ENCODE measurements at places on chromosomes 16 and 17.

DNA sequence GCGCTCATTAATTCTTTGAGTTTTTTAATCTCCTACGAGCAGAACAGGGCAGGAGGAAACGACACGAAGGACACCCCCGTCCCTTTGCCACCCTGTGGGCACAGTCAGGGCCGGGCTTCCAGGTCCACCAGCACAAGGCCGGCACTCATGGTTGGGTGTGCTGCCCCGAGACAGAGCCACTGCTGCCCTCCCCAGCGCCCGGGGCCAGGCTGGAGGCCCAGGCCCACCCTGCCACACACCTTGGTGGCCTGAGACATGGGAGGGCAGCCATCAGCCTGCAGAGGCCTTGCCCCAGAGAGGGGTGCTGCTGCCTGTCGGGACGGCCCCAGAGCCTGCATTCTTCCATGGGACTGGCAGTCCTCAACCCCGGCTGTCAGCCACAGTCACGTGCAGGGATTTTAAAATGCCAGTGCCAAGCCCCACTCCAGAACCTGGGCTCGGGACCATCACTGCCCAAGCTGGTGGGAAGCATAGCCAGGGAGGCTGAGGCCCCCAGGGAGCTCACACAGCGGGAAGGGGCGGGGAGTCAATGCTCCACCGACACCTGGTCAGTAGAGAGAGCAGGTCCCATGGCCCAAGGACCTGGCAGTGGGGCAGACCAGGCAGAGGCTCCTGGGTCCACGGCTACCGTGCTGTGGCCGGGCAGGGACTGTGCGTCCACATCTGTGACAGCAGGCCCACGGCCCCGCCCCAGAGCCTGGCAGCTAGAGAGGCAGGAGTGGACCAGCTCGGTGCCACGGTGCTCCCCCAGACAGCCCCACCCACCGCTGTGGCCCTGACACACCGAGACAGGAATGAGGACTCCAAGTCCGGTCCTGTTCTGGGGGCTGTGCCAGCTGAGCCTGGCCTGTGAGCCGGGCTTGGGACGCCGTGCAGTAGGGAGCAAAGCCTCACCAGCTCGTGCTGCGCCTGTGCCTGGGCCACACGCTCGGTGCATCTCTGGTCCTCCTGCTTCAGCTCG is 27.5 kb downstream of the CEP131 start:
- no peak for DNase-seq

- no peak for DNase-seq
These were observed 14.8 kb upstream of the ZFP90 start for GRCh38 chr16:68524069-68524820.

DNA sequence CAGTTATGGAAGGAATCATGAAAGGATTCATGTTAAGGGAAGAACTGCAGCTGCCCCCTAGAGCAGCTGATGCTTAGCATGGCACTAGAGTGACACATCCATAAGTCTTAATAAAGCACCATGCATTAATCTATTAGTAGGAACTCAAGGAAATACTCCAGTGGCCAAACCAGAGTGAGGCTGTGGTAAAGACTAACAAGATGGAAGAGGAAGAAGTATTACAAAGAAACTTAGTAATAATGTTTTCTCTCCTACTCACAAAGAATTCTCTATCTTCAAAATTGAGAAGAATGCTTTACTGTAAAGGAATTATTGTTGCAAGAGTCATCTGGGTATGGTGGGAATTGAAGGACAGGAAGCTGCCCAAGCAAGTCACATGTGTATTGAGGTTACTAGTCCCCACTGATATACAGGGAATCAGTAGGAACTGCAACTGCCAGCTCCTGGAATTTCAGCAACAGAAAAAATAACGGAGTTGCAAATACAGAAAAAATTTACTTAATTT is 29.9 kb upstream of the TOM1L1 start:
- no peak for DNase-seq

GRCh38 chr16:81938326-81939163 is 72.7 kb downstream of the SDR42E1 start:
- no peak for DNase-seq

GRCh38 chr16:28167730-28168129 is 44.0 kb downstream of the XPO6 start:
- no peak for DNase-seq

GRCh38 chr17:17417718-17418181 is 59.0 kb upstream of the MED9 start:
- no peak for DNase-seq

- DNase-seq, result no peak
These were observed 12.9 kb downstream of the P2RX5 start for GRCh38 chr17:3683054-3683511.

GRCh38 chr16:87742781-87743490 is 22.9 kb downstream of the KLHDC4 start:
- DNase-seq, result no peak

- no peak for DNase-seq
These were observed 112.0 kb downstream of the NPIPB5 start for GRCh38 chr16:22622703-22623102.

GRCh38 chr17:47265983-47266541 is 12.4 kb downstream of the ITGB3 start:
- DNase-seq, result no peak

GRCh38 chr16:57519796-57520360 is 16.5 kb downstream of the CCDC102A start:
- DNase-seq, result no peak

- no peak for DNase-seq
These were observed 9.1 kb upstream of the SCNN1B start for GRCh38 chr16:23293016-23293415.

DNA sequence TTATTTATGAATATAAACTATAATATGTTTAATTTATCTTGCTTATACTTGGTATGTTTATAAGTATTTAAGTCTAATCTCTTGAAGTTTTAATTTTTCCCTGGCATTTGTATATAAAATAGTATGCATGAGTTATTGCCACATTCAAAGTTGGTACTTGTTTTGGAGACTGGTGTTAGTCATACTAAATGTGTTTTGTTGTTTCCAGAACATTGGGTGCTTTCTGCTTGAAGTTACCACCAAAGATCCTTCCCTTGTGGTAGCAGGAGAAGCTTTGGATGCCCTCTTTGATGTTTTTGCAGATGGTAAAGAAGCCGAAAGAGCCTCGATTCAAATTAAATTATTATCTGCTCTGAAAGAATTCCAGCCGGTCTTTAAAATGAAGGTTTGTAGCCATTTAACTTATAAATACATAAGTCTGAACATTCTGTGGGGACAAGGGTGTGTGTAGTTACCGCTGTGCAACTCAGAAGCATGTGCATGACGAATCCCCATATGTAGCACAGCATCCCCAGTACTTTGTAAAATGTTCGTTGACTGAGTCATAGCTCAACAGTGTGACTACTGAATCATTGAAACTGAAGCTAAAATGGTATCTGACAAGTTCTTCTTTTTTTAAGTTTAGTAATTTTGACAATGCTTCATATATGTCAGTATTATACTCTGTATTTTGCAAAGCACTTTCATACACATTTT is 36.4 kb downstream of the HEATR3 start:
- DNase-seq, result no peak

DNA sequence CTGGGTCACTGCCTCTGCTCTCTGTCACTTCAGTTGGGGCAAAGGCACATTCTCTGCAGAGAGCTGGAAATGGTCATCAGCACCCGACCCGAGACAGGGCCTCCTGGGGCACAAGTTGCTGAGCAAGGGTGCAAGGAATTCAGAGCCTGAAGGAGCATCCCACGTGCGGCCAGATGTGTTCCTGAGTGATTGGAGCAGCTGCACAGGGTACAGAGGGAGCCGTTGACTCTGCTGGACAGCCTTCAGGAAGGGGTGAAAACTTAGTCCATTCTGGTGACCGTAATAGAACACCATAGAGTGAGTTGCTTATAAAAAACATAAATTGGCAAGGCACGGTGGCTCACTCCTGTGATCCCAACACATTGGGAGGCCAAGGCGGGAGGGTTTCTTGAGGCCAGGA is 106.8 kb downstream of the CCDC182 start:
- no peak for DNase-seq
